ENCODE measurements at places on chromosomes 12 and 14. TPM values are rescaled to one million over a fixed set of nuclear protein-coding genes. Genes with fewer than 3 reads are reported as not detected.

LALBA gene
- not detected for total RNA-seq

PABPN1 gene
- total RNA-seq, result 89.9 TPM

KRT78 gene
- total RNA-seq, result not detected

CD163L1 gene
- total RNA-seq, result 0.37 TPM

CRIP1 gene
- not detected for total RNA-seq

GPRC5A gene
- total RNA-seq, result 11.0 TPM

PLCZ1 gene
- not detected for total RNA-seq

PTPRO gene
- 0.15 TPM for total RNA-seq

SMIM41 gene
- total RNA-seq, result not detected

- no peak for DNase-seq
Observed at GRCh38 chr12:101671157-101671791, 26.2 kb upstream of the CHPT1 start.

DNA sequence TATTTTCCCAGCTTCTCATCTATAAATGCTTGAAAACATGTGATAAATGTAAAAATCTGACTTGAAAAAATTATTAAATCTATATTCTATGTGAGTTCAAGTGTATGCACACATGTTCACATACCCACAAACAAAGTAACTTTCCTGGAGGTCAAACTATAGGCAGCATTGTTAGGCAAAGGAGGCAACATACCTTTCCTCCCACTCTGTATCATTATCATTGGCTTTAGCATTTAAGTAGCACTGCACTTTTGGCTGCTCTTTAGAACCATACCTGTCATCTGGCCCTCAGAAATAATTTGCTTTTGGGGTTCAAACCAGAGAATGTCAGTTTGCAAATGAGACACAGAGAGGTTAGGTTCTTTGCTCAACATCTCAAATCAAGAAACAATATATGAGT is 102.4 kb upstream of the CCDC196 start:
- no peak for DNase-seq

DNA sequence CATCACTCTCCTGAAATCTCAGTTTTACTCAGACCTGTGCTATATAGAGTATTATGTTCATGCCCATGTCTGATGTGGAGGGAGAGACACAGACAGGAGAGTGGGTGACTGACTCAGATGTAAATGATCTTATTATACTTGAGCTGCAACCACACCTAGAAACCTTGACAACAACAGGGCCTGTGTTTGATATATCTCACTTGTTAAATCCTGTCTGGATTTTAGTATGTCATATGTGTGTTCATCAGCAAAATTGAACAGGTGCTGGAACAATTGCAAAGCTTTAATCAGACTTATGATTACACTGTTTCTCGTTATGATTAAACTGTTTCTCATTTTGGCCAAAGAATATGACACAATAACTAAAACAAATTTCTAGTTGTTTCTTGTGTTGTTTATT is 37.7 kb downstream of the DIP2B start:
- no peak for DNase-seq

GRCh38 chr12:92470608-92471021 is 232.2 kb upstream of the PLEKHG7 start:
- DNase-seq, result no peak

DNA sequence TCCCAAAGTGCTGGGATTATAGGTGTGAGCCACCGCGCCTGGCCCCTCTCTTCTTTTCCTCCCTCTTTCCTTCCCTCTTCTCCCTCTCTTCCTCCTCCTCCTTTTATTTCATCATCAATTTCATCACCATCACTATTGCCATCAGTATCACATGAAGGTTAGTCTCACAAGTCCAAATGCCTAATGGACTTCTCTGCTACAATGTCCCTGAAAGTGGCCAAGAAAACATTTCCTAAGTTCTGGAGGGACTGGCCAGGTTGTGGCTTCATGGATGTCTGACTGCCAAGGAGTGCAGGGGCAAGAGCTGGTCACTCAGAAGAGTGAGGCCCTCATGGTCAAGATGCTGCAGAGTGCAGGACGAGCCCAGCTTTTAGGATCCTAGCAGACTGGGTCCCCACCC is 97.6 kb downstream of the SYNE3 start:
- DNase-seq, result no peak

- no peak for DNase-seq
Observed at GRCh38 chr14:95452176-95452892, 64.1 kb downstream of the SYNE3 start.

DNA sequence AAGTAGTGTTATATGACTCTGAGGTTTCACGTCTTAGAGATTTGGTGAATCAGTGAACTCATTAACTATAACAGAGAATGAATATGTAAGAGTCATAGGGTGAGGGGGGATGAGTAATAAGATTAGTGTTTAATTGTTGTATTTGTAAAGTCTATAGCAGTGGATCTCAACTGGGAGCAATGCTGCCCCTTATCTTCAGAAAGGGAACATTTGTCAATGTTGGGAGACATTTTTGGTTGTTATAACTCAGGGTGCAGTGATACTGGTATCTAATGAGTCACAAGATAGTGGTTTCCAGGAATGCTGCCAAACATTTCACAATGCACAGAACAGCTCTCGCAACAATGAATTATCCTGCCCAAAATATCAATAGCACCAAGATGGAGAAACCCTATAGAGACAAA is 1193.7 kb downstream of the GALC start:
- peak; percentile 4 for DNase-seq

- peak; percentile 50 for DNase-seq
Observed at GRCh38 chr12:89067421-89068187, 284.7 kb downstream of the DUSP6 start.

DNA sequence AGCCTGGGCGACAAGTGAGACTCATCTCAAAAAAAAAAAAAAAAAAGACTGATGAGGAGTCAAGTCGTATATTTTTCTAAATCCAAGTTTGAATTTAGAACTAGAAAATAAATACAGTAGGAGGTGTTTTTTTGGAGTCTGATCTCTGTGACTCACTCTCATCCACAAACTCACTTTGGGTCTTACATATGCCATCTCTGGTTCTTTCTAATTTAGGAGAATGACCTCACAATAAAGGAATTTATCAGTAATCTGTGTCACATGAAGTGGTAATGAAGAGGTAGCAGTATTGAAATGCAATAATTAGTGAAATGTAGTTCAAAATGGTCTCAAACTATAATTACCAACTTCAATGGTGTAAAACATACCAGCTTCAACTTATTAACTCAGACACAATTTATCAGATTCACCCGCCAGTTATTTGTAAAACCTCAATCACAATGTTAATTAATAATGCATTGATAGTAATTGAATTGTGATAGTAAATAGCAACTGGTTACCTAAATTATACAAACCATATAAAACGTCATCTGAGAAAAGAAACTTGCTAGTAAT is 4.4 kb upstream of the CFL2 start:
- no peak for DNase-seq

GRCh38 chr14:34930591-34931091 is 52.2 kb upstream of the SRP54 start:
- no peak for DNase-seq

GRCh38 chr14:73472185-73473114 is 14.1 kb upstream of the NUMB start:
- no peak for DNase-seq

- no peak for DNase-seq
Observed at GRCh38 chr14:68103853-68104252, 284.3 kb downstream of the RAD51B start.

- no peak for DNase-seq
Observed at GRCh38 chr12:108505129-108505528, 9.9 kb upstream of the FICD start.

DNA sequence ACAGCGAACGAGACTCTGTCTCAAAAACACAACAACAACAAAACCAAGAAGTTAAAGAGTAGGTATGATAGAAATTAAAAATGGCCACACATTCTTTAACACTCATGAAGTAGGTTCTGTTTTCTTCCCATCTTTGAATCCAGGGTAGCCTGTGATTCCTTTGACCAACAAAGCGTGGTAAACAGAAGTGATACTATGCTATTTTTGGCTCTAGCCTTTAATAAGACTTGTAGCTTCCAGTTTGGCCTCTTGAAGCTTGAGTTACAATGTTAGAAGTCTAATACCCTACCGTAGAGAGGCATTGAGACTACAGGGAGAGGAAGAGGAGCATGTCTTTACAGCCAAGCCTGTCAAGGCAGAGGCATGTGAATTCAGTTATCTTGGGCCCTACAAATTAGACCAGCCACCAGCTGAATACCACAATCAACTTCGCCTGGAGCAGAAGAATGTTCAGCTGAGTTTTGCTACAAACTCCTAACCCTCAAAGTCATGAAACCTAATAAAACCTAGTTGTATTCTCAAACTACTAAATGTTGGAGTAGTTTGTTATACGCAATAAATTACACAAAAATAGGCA is 4.9 kb upstream of the NEMF start:
- DNase-seq, result no peak

GRCh38 chr14:103923863-103924262 is 4.4 kb upstream of the TDRD9 start:
- no peak for DNase-seq

Data from MG63 (cell line).